ENCODE measurements at places on chromosomes 13 and 19. TPM values are rescaled to one million over a fixed set of nuclear protein-coding genes. Genes with fewer than 3 reads are reported as not detected.
A peak's percentile ranks its signal among the peaks of the same experiment; 100 is the strongest.

Gene PLA2G4C
- total RNA-seq = 5.0 TPM

DNA sequence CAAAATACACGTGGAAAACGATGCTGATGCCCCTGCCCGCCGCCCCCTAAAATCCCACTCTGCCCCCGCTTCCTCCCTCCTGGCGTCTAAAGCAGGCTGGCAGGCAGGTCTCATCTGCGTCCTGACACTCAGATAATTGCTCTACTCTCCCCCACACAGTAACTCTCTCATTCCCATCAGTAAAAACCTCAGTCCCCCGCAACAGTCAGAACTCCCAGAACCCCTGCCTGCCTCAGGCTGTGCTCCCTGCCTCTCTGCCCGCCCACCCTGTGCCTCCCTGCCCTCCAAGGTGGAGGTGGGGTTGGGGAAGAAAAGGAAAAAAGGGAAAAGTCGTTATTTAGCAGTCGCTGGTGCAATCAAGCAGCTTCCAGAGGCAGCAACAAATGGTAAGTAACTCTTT lies 473.7 kb downstream of the EFNB2 start:
- no peaks in the 10 kb centered on the region for H3K27me3 ChIP-seq
- peaks cover 27% of the 10 kb centered on the region for H3K4me1 ChIP-seq
- H3K4me3 ChIP-seq = no peak overlapping the region
- peaks cover 3% of the 10 kb centered on the region for H3K36me3 ChIP-seq
- no peak for DNase-seq

Gene ZNF813
- 4.0 TPM for total RNA-seq

DNA sequence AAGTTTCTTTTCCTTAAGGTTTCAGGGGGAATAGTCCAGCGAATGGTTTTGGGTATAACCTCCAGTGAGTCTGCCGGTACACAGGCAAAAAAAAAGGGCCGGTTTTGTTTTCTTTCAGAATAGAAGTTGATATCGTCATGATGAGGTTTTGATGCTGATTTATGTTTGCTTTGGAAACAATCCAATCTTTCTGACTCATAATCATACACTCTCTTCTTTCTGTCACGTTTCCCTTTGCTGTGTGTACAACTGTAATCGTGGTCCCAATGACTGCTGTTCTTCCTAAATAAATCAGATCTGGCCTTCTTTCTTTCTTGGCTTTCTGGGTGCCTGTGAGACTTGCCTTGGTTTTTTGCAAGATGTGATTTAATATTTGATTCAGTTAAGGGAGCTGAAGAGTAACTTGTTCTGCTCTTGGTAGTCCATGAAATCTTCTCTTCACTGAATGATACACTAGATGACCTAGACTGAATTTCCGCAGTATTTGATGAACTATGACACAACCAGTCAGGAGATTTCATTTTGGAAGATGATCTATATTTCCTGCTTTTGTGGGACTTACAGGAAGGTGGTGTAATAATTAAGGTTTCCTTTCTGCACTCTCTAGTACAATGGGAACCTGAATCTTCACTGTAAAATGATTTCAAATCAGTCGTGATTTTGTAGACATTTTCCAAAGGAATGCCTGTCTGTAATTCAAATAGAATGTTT lies 34.9 kb upstream of the METTL21C start:
- peaks cover 17% of the 10 kb centered on the region for H3K27me3 ChIP-seq
- no peak overlapping the region for H3K27ac ChIP-seq
- no peak overlapping the region for H3K4me3 ChIP-seq
- H3K4me1 ChIP-seq = peaks cover 7% of the 10 kb centered on the region
- DNase-seq = peak; percentile 18
- no peaks in the 10 kb centered on the region for H3K36me3 ChIP-seq

Gene ADGRE3
- total RNA-seq = not detected

Gene FGF22
- total RNA-seq = not detected

GRCh38 chr19:41993612-41994483 lies at the start of gene ATP1A3:
Gene ATP1A3 (minus strand): TSS chr19:41994230. CDS start chr19:41994076, 154 bp downstream.
- H3K27ac ChIP-seq = no peak within 1 kb of the TSS
- peak; percentile 25 for DNase-seq

GRCh38 chr19:38975214-38975860 lies at the start of gene FBXO17:
Gene FBXO17 (minus strand): TSS chr19:38975742. CDS start chr19:38950319, 25,423 bp downstream.
- peaks cover 40% of the 10 kb centered on the region for H3K4me1 ChIP-seq
- H3K4me3 ChIP-seq = peak within 1 kb of the TSS; percentile 93
- H3K36me3 ChIP-seq = peaks cover 5% of the 10 kb centered on the region

Gene SIGLEC12
- total RNA-seq = not detected

GRCh38 chr19:53982611-53983010 lies 8.8 kb upstream of the CACNG6 start:
- no peak for DNase-seq
- no peak overlapping the region for H3K4me3 ChIP-seq
- peaks cover 23% of the 10 kb centered on the region for H3K4me1 ChIP-seq
- no peak overlapping the region for H3K27ac ChIP-seq
- H3K27me3 ChIP-seq = peaks cover 13% of the 10 kb centered on the region

- H3K27ac ChIP-seq = peak overlapping the region; percentile 63
- H3K27me3 ChIP-seq = peaks cover 7% of the 10 kb centered on the region
- peaks cover 16% of the 10 kb centered on the region for H3K36me3 ChIP-seq
- no peak for DNase-seq
These were observed 661 bp upstream of the MIR17HG start for GRCh38 chr13:91346850-91347201.

Gene BIVM
- total RNA-seq = 23.2 TPM

GRCh38 chr19:738509-739128 lies 12.3 kb upstream of the MISP start:
- H3K36me3 ChIP-seq = no peaks in the 10 kb centered on the region
- peaks cover 4% of the 10 kb centered on the region for H3K27me3 ChIP-seq
- H3K27ac ChIP-seq = no peak overlapping the region
- DNase-seq = no peak

Gene DAND5
- 0.12 TPM for total RNA-seq

- H3K4me1 ChIP-seq = peaks cover 19% of the 10 kb centered on the region
- DNase-seq = no peak
- no peak overlapping the region for H3K27ac ChIP-seq
- H3K27me3 ChIP-seq = peaks cover 13% of the 10 kb centered on the region
- H3K4me3 ChIP-seq = no peak overlapping the region
These were observed 83.1 kb downstream of the AKAP11 start for GRCh38 chr13:42355092-42355485.

DNA sequence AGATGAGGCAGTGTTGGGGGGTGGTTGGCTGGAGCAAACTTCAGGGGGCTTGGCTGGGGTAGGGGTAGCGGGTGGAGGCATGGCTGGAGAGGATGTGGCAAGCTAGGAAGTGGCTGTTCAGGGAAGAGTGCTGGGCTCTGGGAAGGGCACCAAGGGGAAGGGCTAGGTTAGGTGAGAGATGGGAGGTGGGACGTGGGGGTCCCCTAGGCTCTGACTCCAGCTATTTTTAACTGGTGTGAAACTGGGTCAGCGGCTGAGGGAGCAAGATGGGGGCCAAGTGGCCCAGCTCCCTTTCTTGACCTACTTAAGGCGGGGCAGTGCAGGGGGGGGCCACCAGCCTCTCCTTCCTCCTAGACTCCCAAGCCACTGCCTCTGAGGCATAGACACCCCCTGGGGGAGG lies 7.3 kb downstream of the KCNC3 start:
- no peak overlapping the region for H3K4me3 ChIP-seq
- H3K4me1 ChIP-seq = no peaks in the 10 kb centered on the region
- H3K27ac ChIP-seq = no peak overlapping the region

GRCh38 chr13:25203127-25203740 lies 31.1 kb upstream of the AMER2 start:
- no peaks in the 10 kb centered on the region for H3K4me1 ChIP-seq
- no peak for DNase-seq
- H3K27ac ChIP-seq = no peak overlapping the region
- peaks cover 30% of the 10 kb centered on the region for H3K27me3 ChIP-seq

Gene ERICH4
- total RNA-seq = not detected

Gene KASH5
- not detected for total RNA-seq

Gene OVOL3
- not detected for total RNA-seq

DNA sequence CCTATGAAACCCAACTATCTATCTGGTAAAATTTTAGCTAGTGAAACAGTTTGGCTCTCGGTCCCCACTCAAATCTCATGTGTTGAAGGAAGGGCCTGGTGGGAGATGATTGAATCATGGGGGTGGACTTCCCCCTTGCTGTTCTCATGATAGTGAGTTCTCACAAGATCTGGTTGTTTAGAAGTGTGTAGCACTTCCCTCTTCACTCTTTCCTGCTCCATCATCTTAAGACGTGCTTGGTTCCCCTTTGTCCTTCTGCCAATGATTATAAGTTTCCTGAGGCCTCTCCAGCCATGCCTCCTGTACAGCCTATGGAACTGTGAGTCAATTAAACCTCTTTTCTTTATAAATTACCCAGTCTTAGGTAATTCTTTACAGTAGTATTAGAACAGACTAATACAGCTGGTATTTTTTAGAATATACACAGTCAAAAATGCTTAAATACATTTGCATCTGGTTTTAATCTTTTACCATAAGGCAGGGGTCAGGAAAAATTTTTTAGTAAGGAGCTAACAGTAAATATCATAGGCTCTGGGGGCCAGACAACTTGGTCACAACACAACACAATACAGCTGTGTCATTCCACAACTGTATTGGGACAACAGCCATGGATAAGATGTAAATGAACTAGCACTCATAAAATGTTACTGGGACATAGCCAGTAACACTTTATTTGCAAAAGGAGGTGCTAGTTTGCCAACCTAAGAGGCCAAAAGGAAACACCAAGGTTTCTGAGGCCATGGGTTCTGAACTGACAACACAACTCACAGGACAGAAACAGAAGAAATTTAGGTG lies 24.3 kb downstream of the DZIP1 start:
- no peak for DNase-seq
- H3K4me1 ChIP-seq = peaks cover 12% of the 10 kb centered on the region
- H3K4me3 ChIP-seq = no peak overlapping the region
- peaks cover 38% of the 10 kb centered on the region for H3K36me3 ChIP-seq
- H3K27me3 ChIP-seq = no peaks in the 10 kb centered on the region

Gene NFIX
- 107 TPM for total RNA-seq

DNA sequence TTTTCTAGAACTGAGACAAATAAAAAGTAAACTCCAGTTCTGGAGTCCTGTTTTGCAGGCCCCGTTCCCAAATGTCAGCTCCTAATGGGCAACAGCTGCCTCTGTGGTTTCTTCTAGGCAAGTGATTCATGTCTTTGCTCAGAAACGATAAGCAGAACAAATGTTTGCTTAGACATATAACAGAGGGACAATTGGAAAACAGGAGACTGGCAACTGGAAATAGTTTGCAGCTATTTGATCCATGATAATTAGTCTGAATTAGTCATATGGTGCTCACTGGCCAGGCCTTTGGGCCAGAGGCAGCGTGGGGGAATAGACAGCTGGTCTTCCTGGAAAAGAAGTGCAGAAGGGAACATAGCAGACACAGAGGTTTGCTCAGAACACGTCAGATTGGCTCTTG lies 29.2 kb upstream of the TSHZ3 start:
- peaks cover 30% of the 10 kb centered on the region for H3K4me1 ChIP-seq
- H3K4me3 ChIP-seq = peak overlapping the region; percentile 41
- peaks cover 13% of the 10 kb centered on the region for H3K36me3 ChIP-seq
- peaks cover 17% of the 10 kb centered on the region for H3K27me3 ChIP-seq

DNA sequence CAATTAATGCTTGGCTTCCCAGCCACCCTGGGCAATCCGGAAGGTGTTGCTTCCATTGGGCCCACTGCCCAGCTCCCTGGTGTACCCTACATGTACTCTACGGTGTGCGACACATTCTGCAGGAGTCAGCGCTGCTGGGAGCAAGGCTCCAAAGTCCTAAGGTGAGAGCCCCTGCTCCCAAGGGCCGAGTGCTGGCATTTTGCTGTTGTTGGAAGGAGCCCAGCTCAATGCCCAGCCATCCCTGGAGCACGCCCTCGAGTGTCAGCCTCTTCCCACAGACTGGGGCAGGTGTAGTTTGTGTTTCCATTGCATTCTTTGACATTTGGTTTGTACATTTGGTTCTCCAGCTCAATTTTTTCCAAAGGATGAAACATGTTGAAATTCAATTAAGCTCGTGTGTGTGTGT lies 64.6 kb downstream of the GGACT start:
- no peaks in the 10 kb centered on the region for H3K4me1 ChIP-seq
- H3K4me3 ChIP-seq = no peak overlapping the region
- no peak overlapping the region for H3K27ac ChIP-seq
- H3K27me3 ChIP-seq = no peaks in the 10 kb centered on the region
- 0 out of 2 replicates have a peak, but pooled peaks cover under 1% of the 10 kb centered on the region for H3K36me3 ChIP-seq

DNA sequence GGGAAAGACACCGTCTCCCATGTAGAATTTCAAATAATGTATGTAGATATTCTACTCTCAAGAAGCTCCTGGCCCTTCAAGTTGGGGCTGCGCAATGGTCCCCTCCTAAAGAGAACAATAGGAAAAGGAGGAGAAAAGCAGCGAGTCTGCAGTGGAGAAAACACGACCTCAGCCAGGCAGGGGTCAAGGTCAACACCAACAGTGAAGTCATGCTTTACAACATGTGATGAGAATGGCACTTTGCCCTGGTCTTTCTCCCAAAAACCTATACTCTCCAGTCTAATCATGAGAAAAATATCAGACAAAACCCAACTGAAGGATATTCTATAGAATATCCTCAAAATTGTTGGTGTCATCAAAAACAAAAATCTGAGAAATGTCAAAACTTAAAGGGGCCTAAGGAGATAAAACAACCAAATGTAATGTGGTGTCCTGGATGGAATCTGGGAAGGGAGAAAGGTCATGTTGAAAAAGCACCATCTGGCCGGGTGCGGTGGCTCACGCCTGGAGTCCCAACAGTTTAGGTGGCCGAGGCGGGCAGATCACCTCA lies 101.0 kb downstream of the SPACA7 start:
- H3K27me3 ChIP-seq = no peaks in the 10 kb centered on the region
- H3K4me3 ChIP-seq = no peak overlapping the region
- peaks cover 9% of the 10 kb centered on the region for H3K4me1 ChIP-seq
- H3K36me3 ChIP-seq = peaks cover 7% of the 10 kb centered on the region
- no peak for DNase-seq

- no peak for DNase-seq
- no peak overlapping the region for H3K4me3 ChIP-seq
- peaks cover 1% of the 10 kb centered on the region for H3K27me3 ChIP-seq
- H3K27ac ChIP-seq = no peak overlapping the region
- peaks cover 30% of the 10 kb centered on the region for H3K4me1 ChIP-seq
- H3K36me3 ChIP-seq = no peaks in the 10 kb centered on the region
These were observed 242.2 kb downstream of the DCLK1 start for GRCh38 chr13:35888981-35889380.

DNA sequence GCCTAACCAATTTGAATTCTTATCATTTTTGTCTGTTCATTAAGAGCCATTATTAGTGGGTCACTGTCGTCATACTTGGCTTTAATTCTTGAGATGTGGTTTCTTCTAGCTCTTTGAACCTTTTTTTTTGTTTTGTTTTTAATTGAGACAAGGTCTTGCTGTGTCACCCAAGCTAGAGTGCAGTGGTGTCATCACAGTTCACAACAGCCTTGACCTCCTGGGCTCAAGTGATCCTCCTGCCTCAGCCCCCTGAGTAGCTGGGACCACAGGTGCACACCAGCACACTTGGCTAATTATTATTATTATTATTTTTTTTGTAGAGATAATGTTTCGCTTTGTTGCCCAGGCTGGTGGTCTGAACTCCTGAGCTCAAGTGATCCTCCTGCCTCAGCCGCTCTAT lies 25.8 kb upstream of the LDLR start:
- no peak overlapping the region for H3K27ac ChIP-seq
- DNase-seq = no peak
- peaks cover 25% of the 10 kb centered on the region for H3K36me3 ChIP-seq
- peaks cover 6% of the 10 kb centered on the region for H3K4me1 ChIP-seq

- H3K36me3 ChIP-seq = no peaks in the 10 kb centered on the region
- no peaks in the 10 kb centered on the region for H3K4me1 ChIP-seq
- no peak overlapping the region for H3K4me3 ChIP-seq
These were observed 771.3 kb upstream of the ARGLU1 start for GRCh38 chr13:107339209-107339608.
